Natural killer cell treated with Interleukin-12 subunit alpha and Interleukin-12 subunit beta and Interleukin-15 and Interleukin-18, amount 100 ng/mL, for 72 hours (primary cell): ENCODE measurements at places on chromosomes 16 and 17.
A peak's percentile ranks its signal among the peaks of the same experiment; 100 is the strongest.

DNA sequence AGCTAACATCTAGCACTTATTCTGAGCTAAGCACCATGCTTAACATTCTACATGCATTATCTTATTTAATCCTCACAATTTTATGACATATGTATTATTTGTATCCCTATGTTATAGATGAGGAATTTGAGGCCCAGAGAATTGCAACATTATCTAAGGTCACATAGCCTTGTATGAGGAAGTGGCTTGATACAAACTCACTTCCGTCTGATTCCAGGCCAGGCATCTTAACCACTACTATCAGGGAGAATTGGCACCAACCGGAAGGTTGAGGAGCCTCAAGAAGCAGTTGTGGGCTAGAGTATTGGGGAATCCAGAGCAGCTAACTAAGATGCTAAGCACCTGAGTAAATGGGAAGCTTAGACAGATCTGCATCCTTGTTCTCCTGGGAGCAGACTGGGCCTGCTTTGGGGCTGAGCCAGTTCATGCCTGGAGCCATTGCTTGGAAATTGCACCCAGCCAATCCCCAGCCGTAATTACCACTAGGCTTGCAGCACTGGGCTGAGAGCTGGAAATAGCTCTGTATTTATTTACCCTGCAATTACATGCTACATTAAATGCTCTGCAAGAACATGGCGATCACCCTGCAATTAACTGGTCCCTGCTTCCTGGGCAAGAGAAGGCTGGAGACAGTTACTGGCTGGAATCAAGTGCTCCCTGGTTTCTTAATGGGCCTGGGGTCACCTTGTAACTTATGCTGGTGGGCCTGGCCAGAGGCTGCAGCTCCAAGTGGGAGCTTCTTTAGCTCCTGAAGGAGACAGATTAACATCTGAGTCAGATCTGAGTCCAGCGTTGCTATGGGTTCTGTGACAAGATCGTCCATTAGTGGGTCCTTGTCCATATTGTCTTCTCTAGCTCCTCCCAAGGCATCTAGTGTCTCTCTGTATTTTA lies 273.1 kb upstream of the CCL2 start:
- no peak for DNase-seq

GRCh38 chr16:75087375-75087979 lies 29.1 kb downstream of the LDHD start:
- DNase-seq: no peak

DNA sequence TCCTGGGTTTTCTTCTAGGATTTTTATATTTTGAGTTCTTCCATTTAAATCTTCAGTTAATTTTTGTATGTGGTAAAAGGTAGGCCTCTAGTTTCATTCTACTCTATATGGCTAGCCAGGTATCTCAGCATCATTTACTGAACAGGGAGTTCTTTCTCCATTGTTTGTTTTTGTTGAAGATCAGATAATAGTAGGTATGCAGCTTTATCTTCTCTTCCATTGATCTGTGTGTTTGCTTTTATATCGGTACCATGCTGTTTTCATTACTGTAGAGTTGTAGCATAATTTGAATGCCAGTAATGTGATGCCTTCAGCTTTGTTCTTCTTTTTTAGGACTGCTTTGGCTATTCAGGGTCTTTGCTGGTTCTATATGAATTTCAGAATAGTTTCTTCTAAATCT lies 77.3 kb downstream of the USP22 start:
- no peak for DNase-seq

- DNase-seq: no peak
Observed at GRCh38 chr17:7781429-7781828, 52.6 kb upstream of the KDM6B start.

DNA sequence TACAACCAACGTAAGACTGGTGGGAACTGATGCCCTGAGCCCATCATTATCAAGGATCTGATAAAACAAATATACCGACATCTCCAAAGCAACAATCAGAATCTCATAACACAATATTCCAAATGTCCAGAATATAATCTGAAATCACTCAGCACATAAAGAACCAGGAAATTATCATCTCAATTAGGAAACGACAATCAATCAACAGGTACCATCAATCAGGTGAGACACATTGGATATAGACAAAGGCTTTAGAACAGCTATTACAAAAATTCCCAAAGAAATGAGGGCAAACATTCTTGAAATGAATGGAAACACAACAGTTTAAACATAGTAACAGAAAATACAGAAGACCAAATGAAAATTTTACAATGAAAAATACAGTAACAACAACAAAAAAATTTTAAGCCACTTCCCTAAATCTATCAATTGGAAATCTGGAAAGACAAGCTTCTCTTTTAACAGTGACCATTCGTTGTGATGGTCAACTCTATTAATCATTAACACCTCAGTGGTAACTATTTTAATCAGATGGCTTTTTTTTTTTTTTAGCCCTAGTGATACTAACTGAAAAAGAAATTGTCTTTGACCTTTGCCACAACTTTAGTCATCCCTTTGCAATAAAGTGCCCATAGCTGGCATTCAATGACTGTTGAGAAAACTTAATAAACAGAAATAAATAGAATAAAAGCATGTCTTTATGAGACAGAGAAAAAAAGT lies 70.4 kb downstream of the USP32 start:
- no peak for DNase-seq

DNA sequence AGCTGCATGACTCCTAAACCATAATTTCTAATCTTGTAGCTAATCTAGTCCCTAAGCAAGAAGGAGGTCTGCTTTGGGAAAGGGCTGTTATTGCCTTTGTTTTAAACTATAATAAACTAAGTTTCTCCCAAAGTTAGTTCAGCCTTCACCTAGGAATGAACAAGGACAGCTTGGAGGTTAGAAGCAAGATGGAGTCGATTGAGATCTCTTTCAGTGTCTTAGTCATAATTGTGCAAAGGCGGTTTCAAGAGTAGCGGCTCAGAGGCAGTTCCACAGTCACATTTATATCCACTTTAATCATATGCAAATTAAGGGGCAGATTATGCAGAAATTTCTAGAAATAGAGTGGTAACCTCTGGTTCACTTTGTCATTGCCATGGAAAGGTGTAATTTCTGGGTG lies 17.4 kb downstream of the DRC7 start:
- DNase-seq: no peak

DNA sequence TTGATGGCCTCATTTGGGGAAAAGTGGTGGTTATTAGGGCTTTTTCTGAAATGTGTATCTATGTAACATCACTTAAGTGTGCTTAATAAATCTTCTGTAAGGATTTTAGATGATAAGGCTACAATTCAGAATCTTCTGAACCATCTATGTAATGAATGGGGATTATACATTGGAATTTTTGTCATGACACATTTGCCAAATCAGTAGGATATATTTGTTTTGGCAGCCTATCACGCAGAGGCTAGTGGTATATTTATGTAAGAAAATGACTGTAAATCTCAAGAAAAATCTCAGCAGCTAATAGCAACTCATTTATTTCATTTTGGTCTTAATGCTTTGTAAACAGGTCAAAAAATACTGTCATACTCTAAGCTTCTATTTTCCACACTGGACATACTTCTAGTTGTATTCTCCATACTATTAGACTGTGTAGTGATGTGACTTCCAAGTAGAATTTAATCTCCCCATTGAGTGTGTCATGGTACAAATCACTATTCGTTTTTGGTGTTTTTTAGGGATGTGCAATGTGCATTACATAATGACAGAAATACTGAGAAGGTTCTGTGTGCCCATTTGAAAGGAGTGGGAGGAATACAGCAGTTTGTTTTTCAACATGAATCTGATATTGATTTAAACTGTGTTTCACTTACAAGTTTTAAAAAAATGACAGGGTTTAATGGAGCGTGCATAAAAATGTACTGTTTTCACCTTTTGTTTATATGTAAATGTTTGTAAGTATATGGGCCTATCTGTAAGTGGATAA lies 29.2 kb downstream of the CLUH start:
- no peak for DNase-seq

DNA sequence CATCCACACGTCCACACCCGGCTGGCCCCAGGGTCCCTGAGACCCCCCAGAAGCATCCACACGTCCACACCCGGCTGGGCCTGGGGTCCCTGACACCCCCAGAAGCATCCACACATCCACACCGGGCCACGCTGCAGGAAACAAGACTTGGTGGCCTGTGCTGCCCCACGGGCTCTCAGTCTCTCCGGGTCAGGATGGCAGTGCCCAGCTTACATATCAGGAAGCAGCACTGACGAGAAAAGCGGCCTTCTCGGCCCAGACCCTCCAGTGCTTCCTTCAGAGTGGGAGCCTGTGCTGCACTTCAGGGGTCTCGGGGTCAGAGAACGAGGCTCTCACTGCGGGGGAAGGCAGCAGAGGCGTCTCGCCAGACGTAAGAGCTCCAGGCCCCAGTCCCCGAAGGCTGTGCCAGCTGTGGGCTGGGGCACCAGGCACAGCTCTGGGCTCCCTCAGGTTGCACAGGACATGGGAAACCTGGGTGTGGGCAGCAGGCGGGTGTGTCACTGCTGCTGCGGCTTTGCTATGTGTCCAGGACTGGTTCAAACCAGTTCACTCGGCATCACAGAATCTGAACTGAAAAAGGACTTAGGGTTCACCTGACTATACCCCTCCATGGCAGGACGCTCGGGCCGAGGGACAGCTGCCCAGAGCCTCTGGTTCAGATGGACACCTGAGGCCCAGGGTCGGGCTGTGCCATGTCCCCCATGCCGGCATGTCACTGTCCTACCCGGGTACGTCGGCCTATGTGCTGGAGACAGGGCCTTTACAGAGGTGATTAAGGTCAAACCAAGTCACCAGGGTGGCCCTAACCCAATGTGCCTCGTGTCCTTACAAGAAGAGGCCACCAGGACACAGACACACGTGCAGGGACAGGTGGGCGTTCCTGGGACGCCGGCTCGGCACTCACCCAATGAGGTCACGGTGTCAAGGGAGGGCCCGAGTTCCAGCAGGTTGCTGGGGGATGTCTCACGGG lies 40.2 kb upstream of the CHMP6 start:
- no peak for DNase-seq

DNA sequence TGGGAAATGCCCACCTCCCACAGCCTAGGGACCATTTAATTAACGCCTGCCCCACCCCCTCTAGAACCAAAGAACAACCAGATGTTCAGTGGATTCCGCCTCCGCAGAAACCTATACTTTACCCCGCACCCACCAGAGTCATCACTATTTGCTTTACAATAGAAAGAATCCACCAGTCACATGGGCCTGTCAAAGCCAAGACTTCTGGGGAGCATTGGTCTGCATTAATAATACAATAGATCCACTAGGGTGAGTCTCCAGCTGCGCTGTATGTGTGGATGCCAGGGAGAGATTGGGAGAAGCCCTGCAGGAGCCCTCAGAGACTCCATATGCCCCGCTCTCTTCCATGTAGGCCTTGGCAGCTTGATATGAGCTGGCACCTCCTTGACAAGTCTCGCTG lies 31.3 kb downstream of the CLEC19A start:
- DNase-seq: no peak

DNA sequence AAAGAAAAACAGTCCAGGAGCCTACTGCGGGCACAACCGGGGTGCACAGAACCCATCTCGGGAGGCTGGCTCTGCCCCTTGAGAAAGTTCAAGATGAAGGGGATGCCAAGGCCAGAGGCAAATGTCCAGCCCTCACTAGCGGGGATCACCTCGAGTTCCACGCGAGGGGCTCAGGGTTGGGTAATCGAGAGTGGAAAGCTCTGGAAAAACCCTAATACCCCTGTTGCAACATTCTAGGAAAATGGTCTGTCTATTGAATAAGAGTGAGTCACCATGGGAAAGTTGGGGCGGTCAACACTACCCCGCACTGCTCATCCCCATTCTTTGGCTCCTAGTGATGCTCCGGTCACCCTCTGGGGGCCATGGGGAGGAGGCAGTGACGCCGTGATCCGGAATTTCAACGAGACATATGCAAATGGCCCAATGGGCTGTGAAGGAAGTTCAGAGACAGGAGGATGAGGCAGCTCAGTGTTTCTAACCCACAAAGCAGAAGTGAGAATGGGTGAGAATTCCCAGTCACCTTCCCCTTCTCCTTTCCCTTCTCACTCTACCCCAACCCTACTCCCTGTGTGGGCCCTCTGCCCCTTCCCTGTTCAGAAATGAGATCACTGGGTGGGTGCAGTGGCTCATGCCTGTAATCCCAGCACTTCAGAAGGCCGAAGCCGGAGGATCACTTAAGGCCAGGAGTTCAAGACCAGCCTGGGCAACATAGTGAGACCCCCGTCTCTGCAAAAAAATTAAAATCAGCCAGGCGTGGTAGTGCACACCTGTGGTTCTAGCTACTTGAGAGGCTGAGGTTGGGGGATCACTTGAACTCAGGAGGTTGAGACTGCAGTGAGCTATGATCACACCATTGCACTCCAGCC lies 22.4 kb downstream of the SOCS3 start:
- peak; percentile 62 for DNase-seq

DNA sequence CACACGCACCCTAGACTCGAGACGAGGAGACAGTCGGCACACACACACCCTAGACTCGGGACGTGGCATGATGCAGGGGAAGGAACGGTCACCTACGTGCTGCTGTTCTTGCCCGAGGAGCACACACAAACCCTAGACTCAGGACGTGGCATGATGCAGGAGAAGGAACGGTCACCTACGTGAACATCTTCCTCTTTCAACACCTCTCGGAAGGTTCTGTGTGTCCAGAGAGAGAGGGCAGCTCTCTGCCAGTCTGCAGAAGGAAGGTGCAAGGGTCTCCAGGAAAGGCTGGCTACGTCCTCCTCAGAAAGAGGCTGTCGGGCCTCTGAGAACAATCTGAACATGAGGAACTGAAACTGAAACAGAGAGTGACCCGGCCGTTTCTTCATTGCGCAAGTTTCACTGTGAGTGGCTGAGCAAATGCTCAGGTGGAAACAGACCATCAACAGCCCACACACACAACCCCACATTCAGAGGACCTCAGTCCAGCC lies 43.4 kb downstream of the ZNF276 start:
- DNase-seq: peak; percentile 76

DNA sequence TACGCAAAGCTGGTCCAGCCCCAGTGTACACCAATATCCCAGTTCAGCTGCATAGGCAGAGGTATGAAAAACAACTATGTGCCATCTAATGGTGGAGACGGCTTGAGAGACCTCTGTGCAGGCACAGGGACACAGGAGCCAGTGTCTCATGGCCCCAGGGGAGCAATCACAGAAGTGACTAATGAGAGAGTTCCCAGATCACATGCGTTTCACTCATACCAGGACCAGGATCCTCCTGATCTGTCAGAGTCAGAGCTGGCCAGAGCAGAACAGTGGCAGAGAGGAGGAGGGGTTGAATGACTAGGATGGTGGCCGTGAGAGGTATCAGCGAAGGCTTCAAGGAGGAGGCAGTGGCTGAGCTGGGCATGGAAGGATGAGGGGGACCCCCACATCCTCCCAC lies 41.1 kb downstream of the TMEM132E start:
- DNase-seq: no peak

DNA sequence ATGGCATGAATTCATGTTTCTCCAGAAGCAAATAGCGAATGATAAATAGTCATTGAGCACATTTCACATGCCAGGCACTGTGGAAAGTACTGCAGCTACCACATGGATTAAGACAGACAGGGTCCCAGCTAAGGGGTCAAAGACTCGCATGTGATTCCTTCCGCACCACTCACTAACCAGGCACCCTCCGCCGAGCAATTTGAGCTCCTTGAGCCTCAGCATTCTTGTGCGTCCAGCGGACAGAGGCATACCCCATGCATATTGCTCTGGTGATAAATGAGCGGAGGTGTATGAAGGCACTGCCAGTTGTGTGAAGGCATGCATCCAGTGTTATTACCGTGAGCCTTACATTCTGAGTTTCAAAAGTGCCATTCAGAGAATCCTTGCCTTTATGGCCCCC lies 358.7 kb downstream of the HS3ST4 start:
- no peak for DNase-seq

- no peak for DNase-seq
Observed at GRCh38 chr17:56985371-56986162, 7.6 kb downstream of the SCPEP1 start.

GRCh38 chr16:66544016-66544757 lies 5.7 kb downstream of the TK2 start:
- DNase-seq: no peak
